Activated CD8-positive, alpha-beta T cell treated with anti-CD3 and anti-CD28 coated beads for 36 hours (primary cell): ENCODE measurements at places on chromosomes 3 and 15.
A peak's percentile ranks its signal among the peaks of the same experiment; 100 is the strongest.

- DNase-seq: no peak
Observed at GRCh38 chr3:128433837-128434165, 32.9 kb downstream of the DNAJB8 start.

DNA sequence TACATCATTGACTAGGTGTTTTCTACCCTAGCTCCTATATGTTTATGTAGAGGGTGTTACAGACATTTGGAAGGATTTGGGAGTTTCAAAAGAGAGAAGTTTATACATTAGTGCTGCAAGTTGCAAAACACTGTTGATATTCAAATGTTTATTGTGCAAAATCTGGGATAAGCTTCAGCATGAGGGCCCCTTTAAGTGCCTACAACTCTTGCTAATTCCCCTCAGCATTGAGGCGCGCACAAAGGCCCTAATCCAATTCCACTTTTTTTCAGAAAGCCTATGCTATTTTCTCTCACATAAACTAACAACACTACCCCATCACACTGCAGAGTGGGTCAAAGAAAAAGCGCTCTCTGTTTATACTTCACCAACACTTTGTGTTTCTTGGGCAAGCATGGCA, 208.0 kb downstream of the NR2F2 start:
- no peak for DNase-seq

DNA sequence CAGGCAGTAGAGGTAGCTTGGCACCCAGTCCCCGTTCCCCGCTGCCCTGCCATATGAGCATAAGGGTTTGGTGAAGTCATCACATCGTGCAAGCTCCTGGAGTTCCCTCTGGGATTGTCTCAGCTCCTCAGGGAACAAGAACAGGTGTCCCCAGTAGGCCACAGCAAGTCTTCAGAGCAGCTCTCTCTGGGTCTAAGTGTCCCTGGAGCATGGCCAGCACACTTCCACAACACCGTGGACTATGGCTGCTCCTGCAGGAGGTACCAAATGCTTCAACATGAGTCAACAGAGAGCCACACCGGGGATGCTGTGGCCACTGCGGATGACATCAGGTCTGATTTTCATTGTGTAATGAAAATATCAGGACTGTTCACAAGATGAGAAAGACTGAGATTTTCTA, 23.1 kb downstream of the ABHD6 start:
- no peak for DNase-seq

DNA sequence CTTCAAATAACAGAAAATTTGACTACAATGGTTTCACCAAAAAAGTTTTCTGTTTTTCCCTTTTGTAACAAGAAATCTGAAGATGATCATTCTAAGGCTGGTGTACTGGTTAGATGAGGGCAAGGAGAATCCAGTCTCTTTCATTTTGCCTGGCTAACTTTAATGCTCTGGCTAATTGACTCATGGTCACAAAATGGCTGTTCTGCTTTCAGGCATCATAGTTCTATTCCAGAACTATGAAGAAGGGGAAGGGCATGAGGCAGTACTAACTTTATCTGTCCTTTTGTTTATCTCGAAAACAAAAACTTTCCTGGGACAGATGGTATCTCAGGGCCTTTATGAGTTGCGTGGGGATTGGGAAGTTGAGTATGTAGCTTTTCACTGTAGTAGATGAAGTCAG, 50.4 kb downstream of the SLC25A26 start:
- no peak for DNase-seq

DNA sequence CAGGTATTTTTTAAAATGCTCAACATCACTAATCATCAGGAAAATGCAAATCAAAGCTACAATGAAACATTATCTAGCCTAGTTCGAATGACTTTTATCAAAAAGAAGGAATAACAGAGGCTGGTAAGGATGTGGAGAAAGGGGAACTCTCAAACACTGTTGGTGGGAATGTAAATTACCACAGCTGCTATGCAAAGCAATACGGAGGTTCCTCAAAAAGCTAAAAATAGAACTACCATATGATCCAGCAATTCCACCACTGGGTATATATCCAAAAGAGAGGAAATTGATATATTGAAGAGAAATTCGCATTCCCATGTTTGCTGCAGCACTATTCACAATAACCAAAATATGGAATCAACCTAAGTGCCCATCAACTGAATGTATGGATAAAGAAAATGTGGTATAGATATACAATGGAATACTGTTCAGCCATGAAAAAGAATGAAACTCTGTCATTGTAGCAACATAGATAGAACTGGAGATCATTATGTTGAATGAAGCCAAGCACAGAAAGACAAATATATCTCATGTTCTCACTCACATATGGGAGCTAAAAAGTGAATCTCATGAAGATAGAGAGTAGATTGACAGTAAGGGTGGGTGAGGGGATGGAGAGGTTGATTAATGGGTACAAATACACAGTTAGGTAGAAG, 19.7 kb upstream of the CLN6 start:
- no peak for DNase-seq

DNA sequence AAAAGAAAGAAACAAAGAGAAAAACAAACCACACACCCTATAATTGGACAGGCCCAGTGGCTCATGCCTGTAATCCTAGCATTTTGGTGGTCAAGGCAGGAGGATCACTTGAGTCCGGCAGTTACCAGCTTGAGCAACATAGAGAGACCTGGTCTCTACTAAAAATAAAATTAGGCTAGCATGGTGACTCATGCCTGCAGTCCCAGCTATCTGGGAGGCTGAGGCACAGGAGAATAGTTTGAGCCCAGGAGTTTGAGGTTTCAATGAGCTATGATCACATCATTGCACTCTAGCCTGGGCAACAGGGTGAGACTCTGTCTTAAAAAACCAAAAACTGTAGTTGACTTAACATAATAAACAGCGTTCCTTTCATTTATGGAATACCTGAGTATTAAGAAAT, 72.3 kb upstream of the ST3GAL6 start:
- DNase-seq: no peak

GRCh38 chr15:100279446-100279845, 62.3 kb downstream of the ADAMTS17 start:
- DNase-seq: no peak

DNA sequence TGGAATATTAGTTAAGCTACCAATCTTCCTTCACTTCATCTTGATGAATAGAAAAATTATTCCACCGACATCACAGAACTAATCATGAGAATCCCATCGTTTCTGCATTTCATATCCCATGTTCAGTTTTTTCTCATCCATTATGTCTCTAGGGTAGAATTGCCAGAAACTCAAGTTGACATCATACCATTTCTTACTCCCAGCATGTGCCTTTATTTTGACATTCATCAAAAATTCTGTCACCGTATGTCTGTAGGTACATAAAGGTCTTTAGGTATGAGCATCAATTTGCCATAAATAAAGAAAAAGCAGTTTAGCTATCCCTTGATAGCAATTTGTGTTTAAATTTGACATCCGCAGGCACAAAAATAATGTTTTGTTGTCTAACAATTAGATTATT, 175.5 kb upstream of the ROBO2 start:
- DNase-seq: no peak

- DNase-seq: no peak
Observed at GRCh38 chr3:64739971-64740631, 52.3 kb upstream of the ADAMTS9 start.

GRCh38 chr3:155785662-155786295, 20.3 kb downstream of the C3orf33 start:
- no peak for DNase-seq

- no peak for DNase-seq
Observed at GRCh38 chr3:119619094-119619493, 21.4 kb downstream of the PLA1A start.

DNA sequence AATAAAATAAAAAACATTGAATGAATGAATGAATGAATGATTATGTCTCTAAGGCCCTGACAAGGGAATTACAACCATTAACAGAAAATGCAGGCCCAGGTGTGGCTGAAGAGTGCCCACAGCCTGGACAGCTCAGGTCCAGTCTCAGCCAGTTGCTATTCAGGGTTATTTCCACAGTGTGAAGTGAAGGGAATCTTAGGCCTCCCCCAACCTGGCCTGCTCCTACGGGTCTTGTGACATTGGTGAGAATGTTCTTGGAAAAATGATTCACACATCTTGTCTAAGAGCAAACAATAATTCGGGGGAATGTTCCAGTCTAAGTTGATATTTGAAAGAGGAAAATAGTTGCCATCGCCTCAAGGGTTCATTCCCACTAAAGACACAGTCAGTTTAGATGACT, 37.0 kb downstream of the MINDY4B start:
- DNase-seq: no peak

GRCh38 chr15:63833021-63833696, 589 bp downstream of the HERC1 start:
- DNase-seq: peak; percentile 50

GRCh38 chr15:81316267-81316666, 7.7 kb downstream of the STARD5 start:
- no peak for DNase-seq

GRCh38 chr3:171229173-171229572, 202.7 kb upstream of the SLC2A2 start:
- peak; percentile 26 for DNase-seq

- no peak for DNase-seq
Observed at GRCh38 chr15:37059086-37059485, 41.3 kb downstream of the MEIS2 start.

- no peak for DNase-seq
Observed at GRCh38 chr3:142563496-142563997, 15.0 kb downstream of the ATR start.

DNA sequence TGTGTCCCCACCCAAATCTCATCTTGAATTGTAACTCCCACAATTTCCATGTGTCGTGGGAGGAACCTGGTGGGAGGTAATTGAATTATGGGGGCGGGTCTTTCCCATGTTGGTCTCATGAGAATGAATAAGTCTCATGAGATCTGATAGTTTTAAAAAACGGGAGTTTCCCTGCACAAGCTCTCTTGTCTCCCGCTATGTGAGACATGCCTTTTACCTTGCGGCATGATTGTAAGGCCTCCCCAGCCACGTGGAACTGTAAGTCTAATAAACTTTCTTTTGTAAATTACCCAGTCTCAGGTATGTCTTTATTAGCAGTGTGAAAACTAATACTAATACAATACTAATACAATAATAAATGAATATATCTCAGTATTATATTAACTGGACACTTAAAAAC, 9.9 kb upstream of the YEATS2 start:
- DNase-seq: no peak

DNA sequence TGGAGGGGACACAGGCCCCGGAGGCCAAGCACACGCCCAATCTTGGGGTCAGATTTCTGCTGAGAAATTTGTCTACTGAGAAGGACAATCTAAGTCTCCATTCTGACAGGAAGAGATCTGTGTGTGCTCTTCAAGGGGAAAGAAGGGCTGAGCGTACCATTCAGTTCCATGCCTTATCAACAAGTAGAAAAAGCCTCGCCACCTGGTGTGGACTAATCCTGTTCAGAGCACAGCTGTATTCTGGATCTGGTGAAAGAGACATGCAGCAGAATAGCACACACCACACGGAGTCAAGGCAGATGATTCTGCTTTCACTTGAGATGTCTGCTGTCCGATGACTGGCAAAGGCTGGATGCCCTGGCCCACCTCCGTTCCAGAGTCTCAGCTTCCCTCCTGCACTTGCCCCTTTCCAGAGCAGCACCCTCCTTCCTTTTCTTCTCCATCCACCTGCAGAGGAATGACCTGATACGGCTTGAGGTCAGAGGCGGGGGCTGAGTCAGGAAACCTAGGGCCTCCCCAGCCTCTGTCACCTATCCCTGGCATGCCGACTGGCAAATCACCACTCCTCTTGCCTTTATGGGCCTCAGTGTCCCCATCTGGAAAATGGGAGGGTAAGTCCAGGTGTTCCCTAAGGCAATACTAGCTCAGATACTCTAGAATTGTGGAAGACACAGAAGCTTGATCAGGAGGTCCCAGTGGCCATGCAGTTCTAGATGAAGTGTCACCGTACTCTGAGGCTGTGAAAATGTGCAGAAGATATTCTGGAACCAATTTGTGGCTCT, 36.9 kb upstream of the CTSH start:
- no peak for DNase-seq

DNA sequence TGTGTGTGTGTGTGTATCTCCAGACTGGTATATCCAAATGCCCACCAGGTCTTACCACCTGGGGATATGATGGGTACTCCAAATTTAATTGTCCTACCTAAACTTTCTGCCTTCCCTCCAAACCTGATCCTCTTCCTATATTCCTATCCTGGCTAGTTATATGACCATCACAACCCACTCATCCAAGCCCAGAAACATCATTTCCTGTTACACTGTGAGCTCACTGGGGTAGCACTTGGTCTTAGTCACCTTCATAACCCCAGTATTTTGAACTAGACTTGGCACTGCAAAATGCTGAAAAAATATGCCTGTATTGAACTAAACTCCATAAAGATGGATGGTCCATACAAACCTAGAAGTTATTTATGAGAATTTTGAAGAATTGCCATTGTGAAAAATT, 178.8 kb upstream of the EIF1B start:
- no peak for DNase-seq

- no peak for DNase-seq
Observed at GRCh38 chr3:133268726-133269134, 131.1 kb upstream of the BFSP2 start.

- peak; percentile 33 for DNase-seq
Observed at GRCh38 chr3:61564395-61565059, 3.2 kb downstream of the PTPRG start.

GRCh38 chr3:78887547-78888011, 880.2 kb downstream of the ROBO1 start:
- DNase-seq: no peak

DNA sequence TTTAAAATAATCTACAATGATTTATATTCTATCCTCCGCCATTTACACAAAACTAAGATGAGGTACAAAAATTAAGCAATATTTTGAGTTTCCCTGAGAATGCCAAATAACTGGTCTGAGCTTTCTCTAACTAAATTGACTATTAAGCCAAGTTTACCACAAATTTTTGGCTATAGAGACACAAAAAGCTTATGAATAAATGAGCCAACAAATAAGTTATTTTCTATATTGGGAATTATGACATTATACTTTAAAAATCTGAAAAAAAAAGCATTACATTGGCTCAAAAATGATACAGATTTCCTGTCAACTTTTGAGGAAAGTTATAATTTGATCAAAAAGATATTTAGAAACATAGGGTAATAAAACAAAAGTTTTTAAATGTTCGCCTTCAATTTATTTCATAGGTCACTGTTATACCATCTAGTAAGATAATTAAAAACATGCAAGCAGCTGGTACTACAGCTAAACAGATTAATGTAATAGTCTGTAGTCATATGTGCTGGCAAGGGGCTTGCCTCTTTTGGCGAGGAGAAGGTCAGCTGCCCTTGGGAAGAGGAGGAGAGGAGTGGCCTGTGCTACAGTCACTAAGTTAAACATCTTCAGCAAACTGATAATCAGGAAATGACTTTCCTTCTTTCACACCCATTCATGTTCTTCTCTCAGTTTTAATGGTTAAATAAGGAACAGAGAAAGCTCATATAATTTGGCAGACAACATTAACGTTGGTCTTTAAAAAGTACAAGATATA, 318.5 kb downstream of the TBC1D5 start:
- DNase-seq: no peak
